Activated CD8-positive, alpha-beta memory T cell treated with anti-CD3 and anti-CD28 coated beads for 4 hours (primary cell): ENCODE measurements at places on chromosomes 2 and 18.

- DNase-seq: no peak
Measured at GRCh38 chr2:238152771-238153688, 5.7 kb upstream of the ERFE start.

DNA sequence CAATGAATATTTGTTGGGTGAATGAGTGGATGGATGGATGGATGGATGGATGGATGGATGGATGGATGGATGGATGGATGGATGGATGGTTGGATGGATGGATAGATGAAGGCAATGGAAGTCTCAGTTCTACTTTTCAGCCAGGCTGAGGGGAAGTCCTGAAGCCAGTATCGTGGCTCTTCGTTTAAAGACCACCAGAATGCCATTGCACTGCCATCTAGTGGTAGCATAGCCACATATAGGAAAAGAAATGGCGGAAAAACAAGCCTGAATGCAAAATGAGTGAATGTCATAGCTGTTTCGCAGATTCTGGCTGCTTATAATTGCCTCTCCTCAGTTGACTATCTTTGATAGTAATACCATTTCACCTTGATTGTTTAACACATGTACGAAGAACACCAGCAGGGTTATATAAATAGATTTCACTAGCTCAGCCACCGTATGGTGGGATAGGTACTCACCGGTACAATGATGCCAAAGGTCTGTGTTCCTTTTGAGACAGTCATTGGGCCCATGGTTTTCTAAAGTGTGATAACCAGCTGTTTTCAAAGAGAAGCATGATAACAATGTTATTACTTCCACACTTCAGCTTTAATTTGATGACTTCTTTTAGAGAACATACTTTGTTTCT lies 62.3 kb upstream of the GREB1L start:
- peak; percentile 6 for DNase-seq

- DNase-seq: no peak
Measured at GRCh38 chr2:175251425-175252041, 70.0 kb upstream of the ATP5MC3 start.

DNA sequence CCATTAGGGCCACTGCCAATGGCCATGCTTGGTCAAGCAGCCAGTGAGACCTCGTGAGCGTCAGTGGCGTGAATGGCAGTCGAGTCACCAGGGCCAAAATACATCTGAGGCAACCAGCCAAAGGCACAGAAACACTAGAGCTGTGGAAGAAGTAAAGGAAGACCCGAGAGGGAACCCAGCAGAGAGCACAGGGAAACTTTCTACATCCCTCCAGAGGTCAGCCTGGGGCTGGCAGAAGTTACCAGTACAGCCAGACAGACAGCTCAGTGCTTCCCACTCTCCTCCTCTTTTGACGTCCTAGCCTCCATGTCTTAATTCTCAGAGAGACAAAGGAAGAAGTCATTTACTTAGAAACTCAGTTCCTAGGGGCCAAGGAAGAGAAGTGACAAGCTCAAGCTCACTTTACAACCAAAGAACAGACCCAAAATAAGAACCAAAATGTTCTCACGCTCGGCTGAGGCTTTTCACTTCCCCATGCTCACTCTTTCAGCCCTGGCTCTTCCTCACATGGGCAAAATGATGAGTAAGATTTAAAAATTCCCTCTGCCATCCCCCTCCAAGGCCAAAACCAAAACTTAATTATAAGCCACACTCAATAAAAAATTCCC lies 8.7 kb downstream of the CYRIA start:
- no peak for DNase-seq

DNA sequence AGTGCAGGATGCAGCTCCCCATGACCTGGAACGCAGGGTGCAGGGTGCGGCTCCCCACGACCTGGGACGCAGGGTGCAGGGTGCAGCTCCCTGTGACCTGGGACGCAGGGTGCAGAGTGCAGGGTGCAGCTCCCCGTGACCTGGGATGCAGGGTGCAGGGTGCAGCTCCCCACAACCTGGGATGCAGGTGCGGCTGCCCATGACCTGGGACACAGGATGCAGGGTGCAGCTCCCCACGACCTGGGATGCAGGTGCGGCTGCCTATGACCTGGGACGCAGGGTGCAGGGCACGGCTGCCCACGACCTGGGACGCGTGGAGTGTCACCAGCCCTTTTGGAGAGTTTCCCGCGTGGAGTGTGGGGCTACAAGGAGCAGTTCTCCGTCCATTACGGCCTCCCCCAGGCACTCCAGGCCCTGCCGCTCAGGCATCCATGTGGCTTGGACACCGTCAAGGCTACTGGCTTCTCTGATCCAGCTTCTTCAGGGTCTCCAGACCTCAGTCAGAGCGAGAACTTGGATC lies 38.7 kb downstream of the PXDN start:
- DNase-seq: no peak

DNA sequence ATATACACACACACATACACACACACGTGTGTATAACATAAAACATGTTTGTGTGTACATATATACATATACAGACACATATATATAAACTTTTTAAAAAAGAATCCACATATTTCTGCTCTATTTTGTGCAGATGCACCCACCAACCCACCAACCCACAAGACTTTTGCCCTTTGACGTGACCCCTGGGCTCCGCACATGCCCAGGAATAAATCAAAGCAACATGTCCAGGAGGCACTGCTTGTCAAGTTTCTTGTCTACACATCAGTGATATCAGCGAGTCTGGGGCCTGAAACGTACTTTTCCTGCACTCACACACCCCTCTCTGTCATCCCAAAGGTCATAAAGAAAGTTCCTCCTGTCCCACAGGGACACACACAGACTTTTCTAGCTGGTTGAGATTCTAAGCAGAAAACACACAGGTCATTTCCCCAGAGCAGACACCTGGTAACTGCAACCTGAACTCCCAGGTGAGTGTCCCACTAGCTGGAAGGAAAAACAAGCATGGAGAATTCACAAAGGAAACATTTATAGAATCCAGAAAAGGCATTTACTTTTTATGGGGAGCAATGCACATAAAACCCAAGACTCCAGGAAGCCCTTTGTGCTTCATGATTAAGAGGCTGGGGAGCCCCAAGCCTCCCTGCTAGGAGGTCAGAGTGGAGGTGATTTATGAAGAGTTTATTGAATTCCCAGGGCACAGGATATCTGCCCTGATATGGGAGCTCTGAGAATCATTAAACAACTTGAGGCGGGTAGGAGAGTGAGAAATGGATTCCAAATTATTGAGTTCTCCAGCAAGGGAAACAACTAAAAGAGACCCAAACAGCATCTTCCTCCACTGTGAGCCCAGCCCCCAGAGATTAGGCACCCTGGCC lies 211.6 kb downstream of the MGAT5 start:
- no peak for DNase-seq

GRCh38 chr2:46708492-46708891 lies 207.1 kb downstream of the MCFD2 start:
- DNase-seq: no peak

- DNase-seq: no peak
Measured at GRCh38 chr2:25332571-25332970, 9.2 kb downstream of the DNMT3A start.

- DNase-seq: no peak
Measured at GRCh38 chr2:142478206-142478605, 347.4 kb upstream of the LRP1B start.

DNA sequence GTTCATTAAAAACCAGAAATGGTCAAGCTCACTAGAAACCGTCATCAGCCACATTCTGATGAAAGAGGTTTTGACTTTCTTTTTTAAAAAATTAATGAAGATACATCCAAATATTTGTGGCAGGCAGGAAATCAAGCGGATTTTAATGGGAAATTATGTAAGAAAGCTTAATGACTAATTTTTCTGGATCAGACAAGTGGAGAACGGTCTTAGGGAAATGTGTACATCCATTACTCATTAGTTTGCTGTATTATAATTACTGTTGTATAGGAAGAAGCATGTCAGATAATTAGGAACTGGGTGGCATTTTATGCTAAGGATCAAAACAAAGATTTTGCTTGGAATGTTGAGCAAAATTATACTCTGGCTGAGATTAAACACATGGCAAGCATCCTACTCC lies 39.4 kb downstream of the AGAP1 start:
- no peak for DNase-seq
